Prostate gland (tissue), 2 donors: ENCODE measurements at places on chromosomes 5 and 9. TPM values are rescaled to one million over a fixed set of nuclear protein-coding genes. Genes with fewer than 3 reads are reported as not detected.

Gene TRIO
- total RNA-seq = 197 TPM

Gene CDH10
- total RNA-seq = 1.1 TPM

Gene FYB1
- 4.0 TPM for total RNA-seq

Gene PFN3
- total RNA-seq = not detected

DNA sequence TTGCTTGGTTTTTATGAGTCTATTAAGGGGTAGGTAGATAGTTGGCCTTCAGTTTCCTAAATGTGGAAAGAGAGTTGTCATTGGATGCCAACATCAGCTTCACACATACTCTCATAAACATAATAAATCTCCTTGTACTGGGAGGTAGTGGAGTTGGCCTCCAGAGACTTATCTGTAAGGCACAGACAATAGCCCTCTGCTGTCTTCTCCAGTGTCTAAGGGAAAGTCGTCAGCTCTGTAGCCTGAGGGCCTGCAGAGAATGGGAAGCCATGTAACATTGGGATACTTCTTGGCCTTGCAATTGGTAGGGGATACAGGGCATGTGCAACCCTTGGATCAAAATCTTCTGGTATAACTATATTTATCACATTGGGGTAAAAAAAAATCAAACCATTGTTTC, 331.9 kb upstream of the KLF9 start:
- H3K36me3 ChIP-seq = no peaks in the 10 kb centered on the region
- no peak overlapping the region for H3K4me3 ChIP-seq
- H3K4me1 ChIP-seq = no peaks in the 10 kb centered on the region
- no peak for DNase-seq

GRCh38 chr5:154851351-154851750, 948 bp upstream of the FAXDC2 start:
- no peak for DNase-seq
- peak overlapping the region; percentile 79 for H3K27ac ChIP-seq
- H3K4me3 ChIP-seq = no peak overlapping the region
- no peaks in the 10 kb centered on the region for H3K36me3 ChIP-seq

DNA sequence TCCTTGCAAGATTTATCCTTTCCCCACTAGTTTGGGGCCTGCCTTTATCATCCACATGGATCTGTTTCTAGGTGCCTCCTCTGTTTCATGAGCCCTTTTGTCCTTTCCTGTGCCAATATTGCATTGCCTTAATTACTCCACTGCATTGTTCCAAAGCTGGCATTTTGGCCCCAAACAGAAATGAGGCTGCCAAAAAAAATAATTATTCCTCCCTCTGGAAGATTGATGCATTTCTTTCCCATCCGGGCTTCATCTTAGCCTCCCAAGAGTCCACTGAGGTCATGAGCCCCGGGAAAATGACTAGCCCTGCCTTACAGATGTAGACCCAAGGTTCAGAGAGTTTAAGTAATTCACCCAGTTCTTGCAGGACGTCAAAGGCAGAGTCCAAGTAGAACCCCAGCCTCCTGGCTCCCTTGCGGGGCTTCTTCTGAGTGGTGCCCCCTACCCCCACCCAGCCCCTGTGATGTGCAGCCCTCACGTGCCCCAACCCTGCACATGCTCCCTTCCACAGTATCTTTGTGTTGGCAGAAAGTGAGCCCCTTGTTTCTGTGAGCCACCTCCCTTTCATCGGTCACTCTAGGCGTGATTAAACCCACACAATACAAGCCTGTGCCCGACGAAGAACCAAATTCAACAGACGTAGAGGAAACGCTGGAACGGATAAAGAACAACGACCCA, 62.1 kb downstream of the TMOD1 start:
- no peaks in the 10 kb centered on the region for H3K36me3 ChIP-seq
- peaks cover 18% of the 10 kb centered on the region for H3K4me1 ChIP-seq
- no peak overlapping the region for H3K4me3 ChIP-seq

GRCh38 chr9:135414293-135414692, 65.3 kb upstream of the PPP1R26 start:
- DNase-seq = no peak
- no peaks in the 10 kb centered on the region for H3K36me3 ChIP-seq
- H3K27ac ChIP-seq = no peak overlapping the region
- H3K4me1 ChIP-seq = no peaks in the 10 kb centered on the region
- no peaks in the 10 kb centered on the region for H3K27me3 ChIP-seq

GRCh38 chr5:102924963-102925362, 169.9 kb downstream of the PAM start:
- H3K4me3 ChIP-seq = no peak overlapping the region
- H3K27me3 ChIP-seq = no peaks in the 10 kb centered on the region
- H3K36me3 ChIP-seq = no peaks in the 10 kb centered on the region
- no peak for DNase-seq
- no peak overlapping the region for H3K27ac ChIP-seq
- H3K4me1 ChIP-seq = no peaks in the 10 kb centered on the region

- no peak overlapping the region for H3K4me3 ChIP-seq
- no peaks in the 10 kb centered on the region for H3K36me3 ChIP-seq
- H3K27ac ChIP-seq = no peak overlapping the region
- H3K4me1 ChIP-seq = peaks cover 10% of the 10 kb centered on the region
- H3K27me3 ChIP-seq = no peaks in the 10 kb centered on the region
These were observed 34.7 kb downstream of the ADAMTSL2 start for GRCh38 chr9:133569121-133569785.

- H3K27me3 ChIP-seq = no peaks in the 10 kb centered on the region
- peak; percentile 41 for DNase-seq
- peak overlapping the region; percentile 94 for H3K27ac ChIP-seq
- H3K4me1 ChIP-seq = no peaks in the 10 kb centered on the region
- H3K4me3 ChIP-seq = peak overlapping the region; percentile 99
- no peaks in the 10 kb centered on the region for H3K36me3 ChIP-seq
These were observed 753 bp downstream of the FANCC start for GRCh38 chr9:95316794-95317118.

GRCh38 chr5:4221048-4221447, 625.4 kb downstream of the IRX1 start:
- H3K27ac ChIP-seq = no peak overlapping the region
- H3K27me3 ChIP-seq = no peaks in the 10 kb centered on the region
- no peaks in the 10 kb centered on the region for H3K36me3 ChIP-seq
- H3K4me3 ChIP-seq = no peak overlapping the region
- no peaks in the 10 kb centered on the region for H3K4me1 ChIP-seq

- no peaks in the 10 kb centered on the region for H3K36me3 ChIP-seq
- no peaks in the 10 kb centered on the region for H3K4me1 ChIP-seq
- no peak overlapping the region for H3K27ac ChIP-seq
- no peaks in the 10 kb centered on the region for H3K27me3 ChIP-seq
These were observed 13.1 kb upstream of the IFNA14 start for GRCh38 chr9:21252721-21253547.

- no peak for DNase-seq
- H3K27me3 ChIP-seq = no peaks in the 10 kb centered on the region
- no peaks in the 10 kb centered on the region for H3K4me1 ChIP-seq
- H3K36me3 ChIP-seq = no peaks in the 10 kb centered on the region
- H3K4me3 ChIP-seq = no peak overlapping the region
- H3K27ac ChIP-seq = no peak overlapping the region
These were observed 43.6 kb upstream of the FYB1 start for GRCh38 chr5:39262981-39263380.

DNA sequence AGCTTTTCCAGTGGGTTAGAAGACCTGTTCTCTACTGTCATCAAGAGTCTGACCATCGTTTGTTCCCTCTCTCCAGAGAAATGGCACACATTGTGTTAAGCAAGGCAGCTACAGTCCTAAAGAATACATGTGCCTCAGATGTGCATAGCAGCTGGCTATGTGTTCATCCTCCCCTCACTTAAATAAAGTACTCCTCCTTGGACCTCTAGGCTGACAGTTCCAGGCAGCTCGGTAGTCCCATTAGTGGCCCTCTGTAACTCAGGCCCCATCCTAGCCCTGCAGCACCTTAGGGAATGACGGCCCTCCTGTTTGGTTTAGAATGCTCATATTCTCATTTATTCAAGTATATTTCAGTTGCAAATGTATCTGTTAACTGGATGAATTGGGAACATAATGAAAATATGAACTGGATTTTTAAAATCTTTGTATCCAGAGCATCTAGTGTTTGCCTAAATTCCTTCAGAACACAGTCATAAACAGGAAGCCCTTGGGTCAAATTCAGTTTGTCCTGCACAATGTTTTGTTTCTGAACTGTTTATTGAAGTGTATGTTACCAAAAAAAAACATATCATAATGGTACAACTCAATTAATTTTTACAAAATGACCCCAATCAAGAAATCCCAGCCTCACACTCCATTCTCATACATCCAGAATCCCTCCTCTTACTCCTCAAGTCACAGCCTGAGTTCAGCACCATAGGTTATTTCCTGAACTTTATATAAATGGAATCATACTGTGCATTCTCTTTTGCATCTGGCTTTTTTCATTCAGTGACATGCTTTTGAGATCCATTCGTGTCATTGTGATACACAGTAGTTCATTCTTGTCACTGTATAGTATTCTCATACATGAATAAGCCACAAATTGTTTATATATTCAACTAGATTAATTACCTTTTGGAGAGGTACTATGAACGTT, 1.6 kb upstream of the ASPN start:
- H3K27ac ChIP-seq = no peak overlapping the region
- peaks cover 7% of the 10 kb centered on the region for H3K4me1 ChIP-seq
- no peak for DNase-seq
- no peaks in the 10 kb centered on the region for H3K27me3 ChIP-seq
- H3K36me3 ChIP-seq = no peaks in the 10 kb centered on the region

- no peak overlapping the region for H3K4me3 ChIP-seq
- no peak overlapping the region for H3K27ac ChIP-seq
- H3K27me3 ChIP-seq = no peaks in the 10 kb centered on the region
- H3K36me3 ChIP-seq = no peaks in the 10 kb centered on the region
These were observed 220.3 kb upstream of the DAPK1 start for GRCh38 chr9:87277346-87277745.

DNA sequence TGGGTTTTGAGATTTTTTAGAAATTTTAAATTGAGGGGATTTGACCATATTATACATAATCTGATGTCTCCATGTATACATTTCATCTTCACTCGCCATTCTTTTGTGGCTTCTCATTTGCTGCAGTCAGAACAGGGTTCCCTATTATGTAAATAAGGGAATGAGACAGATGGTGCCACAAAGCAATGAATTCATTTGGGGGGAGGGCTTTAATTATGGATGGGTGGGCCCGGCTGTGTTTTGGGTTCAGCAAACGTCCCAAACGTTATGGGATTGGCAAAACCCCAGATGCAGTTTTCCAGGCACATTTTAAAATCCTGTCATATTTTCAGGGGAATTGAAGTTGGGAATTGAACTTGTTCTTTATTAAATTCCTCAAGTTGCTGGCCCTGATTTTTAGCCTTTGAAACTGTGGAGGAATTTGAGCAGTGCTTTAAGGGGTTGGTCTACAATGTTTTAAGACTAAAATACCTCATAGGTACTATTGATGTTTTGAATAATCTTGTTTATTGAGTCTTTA, 558.5 kb upstream of the ZNF462 start:
- H3K36me3 ChIP-seq = no peaks in the 10 kb centered on the region
- no peaks in the 10 kb centered on the region for H3K27me3 ChIP-seq
- no peaks in the 10 kb centered on the region for H3K4me1 ChIP-seq
- H3K27ac ChIP-seq = no peak overlapping the region

DNA sequence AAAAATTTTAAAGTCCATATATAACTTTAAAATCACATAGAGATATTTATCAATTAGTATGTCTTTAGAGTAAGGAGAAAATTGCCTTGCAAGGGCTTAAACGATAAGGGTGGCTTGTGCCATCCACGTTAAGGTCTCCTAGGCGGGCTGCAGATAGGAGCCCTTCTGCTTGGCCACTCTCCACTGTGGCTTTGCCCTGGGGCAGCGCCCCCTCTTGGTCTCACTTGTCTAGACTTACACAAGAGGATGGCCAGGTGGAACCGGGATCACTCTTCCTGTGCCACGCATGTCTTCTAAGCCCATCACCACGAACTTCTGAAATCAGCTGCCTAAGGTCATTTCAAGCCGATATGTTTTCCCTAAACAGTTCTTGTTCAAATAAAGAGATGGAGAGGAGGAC, 2.9 kb downstream of the FPGS start:
- no peak for DNase-seq
- H3K4me1 ChIP-seq = peaks cover 16% of the 10 kb centered on the region

DNA sequence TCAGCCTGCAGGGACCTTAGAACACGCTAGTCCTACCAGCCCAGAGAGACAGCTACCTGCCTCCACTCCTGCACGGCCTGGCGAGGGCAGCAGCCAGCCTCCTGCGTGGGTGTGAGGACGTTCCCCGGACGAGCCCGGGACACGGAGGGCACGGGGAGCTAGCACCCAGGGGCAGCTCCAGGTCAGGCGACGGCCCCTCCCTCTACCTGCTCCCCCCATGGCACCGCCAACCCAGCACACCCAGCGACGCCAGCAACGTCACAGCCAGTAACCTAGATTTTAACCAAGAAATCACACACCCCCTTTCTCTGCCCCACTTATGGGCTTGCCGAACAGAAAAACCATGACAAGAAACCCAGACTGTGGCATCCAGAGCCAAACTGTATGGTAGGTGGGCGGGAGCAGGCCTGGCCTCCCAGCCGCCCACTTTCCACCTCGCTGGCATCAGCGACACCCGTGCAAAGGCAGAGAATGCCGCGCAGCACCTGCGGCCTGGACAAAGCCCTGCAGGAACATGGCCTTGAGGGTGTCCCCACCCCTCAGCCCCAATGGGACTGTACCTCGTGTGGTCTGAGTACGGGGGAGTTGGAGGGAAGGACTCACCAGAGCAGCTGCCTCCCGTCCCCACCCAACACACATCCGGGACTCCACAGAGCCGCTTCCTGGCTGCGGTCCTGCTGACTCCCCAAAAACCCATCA, 47.9 kb downstream of the NACC2 start:
- H3K4me1 ChIP-seq = peaks cover under 1% of the 10 kb centered on the region
- H3K27ac ChIP-seq = no peak overlapping the region
- no peak overlapping the region for H3K4me3 ChIP-seq
- no peaks in the 10 kb centered on the region for H3K27me3 ChIP-seq

DNA sequence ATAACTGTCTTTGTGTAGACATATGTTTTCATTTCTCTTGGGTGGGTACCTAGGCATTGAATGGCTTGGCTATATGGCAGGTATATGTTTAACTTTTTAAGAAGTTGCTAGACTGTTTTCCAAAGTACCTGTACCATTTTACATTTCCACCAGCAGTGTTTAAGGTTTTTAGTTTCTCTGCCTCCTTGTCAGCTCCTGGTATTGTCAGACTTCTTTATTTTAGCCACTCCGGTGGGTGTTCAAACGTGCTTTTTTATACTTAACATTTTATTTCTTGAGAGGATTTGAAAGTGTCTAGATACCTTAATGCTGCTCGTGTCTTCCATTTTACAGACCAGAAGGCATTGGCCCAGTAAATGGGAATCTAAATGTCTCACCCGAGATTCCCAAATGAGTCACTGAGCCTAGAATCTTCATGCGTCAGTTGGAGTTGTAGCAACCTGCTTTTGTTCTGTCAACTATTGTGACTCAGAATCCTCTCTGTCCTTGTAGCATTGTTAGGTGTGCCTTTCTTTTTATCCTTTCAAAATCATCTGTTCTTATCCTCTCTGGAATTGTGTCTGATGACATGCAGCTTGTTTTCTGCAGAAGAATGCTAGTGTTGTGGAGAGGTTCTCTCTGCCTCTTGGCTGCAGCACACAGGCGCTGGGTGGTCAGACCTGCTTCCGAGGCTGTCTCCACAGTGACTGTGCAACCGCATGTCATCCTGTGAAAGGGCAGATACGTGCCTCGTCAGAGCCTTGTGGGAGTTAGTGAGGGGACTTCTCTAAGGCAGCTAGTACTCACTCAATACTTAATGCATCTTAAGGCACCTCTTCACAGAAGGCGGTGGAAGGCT, 291.8 kb downstream of the AOPEP start:
- DNase-seq = peak; percentile 55
- H3K4me1 ChIP-seq = peaks cover 2% of the 10 kb centered on the region
- no peak overlapping the region for H3K4me3 ChIP-seq
- H3K36me3 ChIP-seq = no peaks in the 10 kb centered on the region
